ENCODE measurements at places on chromosomes 5 and 9.

DNA sequence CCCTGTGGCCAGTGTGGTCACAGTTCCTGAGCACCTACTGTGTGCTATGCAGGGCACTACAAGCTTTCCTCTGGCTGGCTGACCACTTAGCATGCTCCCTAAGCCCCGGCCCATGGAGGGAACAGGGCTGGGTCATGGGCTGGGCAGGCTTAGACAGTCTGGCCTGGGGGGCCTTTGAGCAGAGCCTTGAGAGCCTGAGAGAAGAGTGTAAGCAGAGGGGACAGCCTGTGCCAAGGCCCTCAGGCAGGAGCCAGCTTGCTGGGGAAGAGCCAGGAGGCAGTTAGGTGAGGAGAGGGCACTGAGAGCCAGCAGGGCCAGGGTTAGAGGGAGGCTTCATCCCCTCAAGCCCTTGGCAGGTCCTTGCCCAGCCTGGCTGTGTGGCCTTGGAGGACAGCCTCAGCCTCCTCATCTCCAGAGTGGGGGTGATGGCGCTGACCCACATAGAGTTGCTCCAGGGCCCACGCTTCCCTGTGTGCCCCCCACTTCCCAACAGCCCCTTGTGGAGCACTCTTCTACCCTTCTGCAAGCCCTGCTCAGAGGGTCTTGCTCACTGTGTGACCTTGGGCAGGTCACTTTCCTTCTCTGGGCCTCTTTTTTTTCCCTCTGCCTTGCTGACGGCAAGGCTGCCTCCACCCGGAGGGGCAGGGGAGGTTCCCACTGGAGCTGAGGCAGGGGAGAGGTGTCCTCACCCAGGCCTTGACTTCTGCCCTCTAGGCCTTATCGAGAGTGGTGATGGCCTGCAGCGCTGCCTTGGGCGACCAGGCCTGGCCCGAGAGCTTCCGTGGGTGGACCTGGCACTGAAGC is 107.1 kb downstream of the PHF2 start:
- DNase-seq: no peak

DNA sequence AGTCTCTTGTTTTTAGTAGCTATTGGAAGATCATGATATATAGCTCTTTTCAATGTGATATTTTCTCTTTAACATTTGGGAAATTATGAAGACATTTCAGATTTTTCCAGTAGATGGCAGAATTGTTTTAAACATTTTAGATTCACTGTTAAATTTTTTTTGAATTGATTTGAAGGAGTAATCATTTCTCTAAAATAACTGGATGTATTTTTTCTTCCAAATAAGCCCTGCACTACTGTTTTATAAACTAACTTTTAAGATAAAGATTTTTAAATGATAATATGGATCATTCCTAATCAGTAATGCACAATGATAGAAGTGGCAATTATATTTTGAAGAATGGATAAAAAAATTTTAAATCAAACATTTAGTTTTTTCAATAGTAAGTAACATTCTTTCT is 14.2 kb downstream of the NDUFAF2 start:
- no peak for DNase-seq

DNA sequence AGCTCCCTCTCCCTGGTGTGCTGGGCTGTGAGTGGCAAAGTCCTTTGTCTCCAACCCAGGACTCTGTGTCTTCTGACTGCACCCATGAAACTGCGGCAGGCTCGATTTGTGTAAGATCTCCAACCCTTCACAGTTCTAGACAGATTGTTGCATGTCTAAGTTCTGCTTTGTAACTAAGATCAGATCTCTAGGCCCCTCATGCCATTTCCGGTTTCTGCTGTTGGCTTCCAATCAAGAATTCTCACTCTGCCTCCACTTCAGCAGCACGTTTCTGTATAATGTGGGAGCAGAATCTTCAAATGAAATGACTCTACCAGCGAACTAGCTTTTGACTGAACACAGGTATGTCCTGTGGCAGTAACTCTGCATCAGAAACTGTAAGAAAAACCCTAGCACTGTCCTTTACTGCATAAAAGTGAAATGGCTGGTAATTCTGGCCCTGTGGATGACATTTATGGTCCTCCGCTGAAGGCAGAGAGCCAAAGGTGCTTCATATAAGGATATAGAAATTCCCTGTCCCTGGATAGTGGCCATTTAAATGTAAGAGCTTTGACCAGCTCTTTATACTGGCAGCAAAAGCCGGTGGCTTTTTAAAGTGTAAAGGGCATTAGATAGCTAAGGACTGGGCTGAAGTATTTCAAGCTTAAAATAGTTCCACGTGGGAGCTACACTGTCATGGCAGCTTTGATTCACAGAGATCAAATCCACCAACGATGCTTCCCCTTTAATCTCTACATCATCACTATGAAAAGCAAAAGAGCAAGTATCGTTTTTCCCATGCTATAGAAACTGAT is 319.0 kb upstream of the CDH6 start:
- DNase-seq: no peak

DNA sequence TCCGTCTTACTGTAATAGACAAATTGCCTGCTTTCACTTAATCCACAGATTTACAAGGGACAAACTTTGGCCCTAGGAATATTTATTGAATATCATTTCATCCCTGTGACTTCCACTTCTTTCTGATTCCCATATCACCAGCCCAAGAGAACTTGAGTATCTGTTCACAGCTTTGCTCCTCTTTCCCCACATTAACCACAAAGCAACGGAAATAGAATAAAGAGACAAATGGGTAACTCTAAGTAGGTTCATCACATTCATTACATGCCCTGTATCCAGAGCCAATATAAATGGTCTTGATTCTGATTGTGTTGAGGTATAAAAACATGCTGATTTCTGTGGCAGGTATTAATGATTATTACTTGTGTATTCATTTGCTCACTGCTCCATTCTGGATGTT is 41.9 kb downstream of the TMEM252 start:
- DNase-seq: no peak

- DNase-seq: no peak
These were observed 14.5 kb downstream of the C9orf43 start for GRCh38 chr9:113425072-113425471.

GRCh38 chr9:88880199-88880598 is 111.1 kb upstream of the S1PR3 start:
- no peak for DNase-seq

DNA sequence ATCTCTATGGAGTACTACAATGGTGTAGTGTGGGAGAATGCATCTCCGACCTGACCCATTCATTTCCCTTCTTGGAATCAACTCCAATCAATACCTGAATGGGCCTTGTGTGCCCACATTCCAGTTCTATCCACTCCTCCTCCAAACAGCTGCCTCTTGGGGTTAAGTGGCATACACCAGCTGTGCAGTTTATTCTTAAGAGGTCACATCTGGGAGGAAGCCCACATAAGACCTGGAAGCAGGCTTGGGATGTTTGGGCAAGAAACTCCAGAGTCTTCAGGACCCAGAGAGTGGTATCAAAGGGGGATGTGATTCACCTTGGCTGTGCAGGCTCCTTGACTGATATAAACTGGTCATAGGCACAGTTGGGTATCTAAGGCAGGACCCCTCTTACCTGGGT is 46.0 kb downstream of the ACTBL2 start:
- no peak for DNase-seq

- no peak for DNase-seq
These were observed 38.6 kb downstream of the AMBP start for GRCh38 chr9:114039484-114039883.

DNA sequence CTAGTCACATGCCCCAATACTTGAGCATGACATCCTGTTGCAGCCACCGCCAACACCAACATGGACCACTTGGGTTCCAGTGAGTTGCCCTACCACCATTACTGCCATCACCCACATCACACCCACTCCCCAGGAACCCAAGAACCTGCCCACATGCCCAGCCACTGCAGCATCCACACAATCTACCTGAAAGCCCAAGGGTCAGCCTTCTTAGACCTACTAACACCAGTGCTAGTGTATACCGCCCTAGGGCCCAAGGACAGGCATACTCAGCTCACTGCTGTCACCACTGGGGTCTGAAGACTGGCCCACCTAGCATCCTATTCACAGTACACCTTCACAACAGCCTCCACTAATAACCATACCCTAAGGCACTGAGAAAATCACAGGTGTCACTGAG is 82.0 kb downstream of the SYK start:
- DNase-seq: no peak

GRCh38 chr9:84839541-84839940 is 170.0 kb downstream of the NTRK2 start:
- no peak for DNase-seq

- no peak for DNase-seq
These were observed 2.9 kb downstream of the STK10 start for GRCh38 chr5:172185096-172185461.

DNA sequence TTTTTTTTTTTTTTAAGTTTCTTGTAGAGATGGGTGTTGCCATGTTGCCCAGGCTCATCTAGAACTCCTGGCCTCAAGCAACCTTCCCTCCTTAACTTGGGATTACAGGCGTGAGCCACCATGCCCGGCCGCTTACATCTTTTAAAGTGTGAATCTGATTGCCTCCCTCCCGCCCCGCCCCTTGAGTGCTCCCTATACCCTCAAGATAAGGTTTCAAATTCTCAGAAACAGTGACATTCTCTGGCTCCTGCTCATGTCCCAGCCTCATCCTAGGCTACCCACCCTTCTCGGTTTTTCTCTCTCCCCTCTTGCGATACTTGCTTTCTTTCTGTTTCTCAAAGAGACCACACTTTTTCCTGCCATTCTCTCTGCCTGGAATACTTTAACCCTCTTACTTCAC is 12.4 kb downstream of the MORN5 start:
- DNase-seq: no peak

DNA sequence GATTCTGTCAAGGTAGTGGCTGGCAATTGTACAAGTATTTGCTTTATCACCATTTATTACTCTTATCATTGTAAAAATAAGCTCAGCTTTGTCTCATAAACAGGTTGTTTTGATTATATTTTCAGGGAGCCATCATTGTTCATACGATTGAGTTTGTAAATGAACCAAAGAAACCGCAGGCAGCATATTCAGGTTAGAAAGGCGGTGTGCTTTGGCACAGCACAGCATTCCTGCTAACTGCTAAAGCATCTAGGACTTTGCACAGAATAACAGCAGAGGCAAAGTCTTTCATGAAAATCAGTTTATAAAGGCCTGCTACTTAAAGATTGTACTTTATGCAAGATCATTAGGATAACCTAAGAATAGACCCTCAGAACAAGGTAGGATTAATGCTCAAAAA is 281.5 kb upstream of the SLC24A2 start:
- DNase-seq: no peak

DNA sequence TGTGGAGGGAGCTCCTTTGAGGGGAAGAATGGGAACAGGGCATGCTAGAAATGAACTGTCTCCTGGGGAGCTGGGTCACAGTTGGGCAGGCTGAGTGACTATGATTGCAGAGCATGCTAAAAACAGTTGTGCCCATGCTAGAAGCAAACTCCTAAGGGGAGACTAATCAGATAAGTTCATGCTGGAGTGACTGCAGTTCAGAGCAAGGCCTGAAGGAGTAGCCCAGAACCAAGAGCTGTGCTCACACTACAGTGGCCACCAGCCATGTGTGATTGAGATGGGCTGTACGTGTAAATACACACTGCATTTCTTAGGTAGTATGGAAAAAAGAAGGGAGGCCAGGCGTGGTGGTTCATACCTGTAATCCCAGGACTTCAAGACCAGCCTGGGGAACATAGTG is 10.3 kb upstream of the AK1 start:
- no peak for DNase-seq

DNA sequence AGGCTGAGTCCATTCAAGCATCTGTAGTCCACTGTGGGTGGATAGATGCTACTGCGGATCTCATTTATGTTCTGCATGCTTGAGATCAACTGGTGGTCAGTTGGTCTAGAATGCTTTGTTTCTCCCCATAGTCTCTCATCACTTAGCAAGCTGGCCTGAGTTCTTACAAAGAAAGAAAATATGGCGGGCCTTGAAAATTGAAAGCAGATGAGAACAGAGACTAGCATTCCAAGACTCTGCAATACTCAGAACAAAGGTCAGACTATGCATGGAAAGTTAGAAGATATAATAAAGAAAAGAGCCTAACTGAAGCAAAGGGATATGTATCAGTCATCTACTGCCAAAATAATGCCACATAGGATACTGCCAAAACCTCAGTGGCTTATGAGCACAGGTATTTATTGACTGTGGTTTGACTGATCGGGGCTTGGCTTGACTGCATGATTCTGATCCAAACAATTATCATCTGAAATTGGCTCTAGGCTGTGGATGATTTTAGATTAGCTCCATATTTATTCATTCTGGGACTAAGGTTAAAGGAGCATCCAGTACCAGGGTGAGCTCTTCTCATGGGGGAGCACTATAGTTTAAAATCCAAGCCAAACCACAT is 258.9 kb downstream of the TAF11L14 start:
- DNase-seq: no peak

DNA sequence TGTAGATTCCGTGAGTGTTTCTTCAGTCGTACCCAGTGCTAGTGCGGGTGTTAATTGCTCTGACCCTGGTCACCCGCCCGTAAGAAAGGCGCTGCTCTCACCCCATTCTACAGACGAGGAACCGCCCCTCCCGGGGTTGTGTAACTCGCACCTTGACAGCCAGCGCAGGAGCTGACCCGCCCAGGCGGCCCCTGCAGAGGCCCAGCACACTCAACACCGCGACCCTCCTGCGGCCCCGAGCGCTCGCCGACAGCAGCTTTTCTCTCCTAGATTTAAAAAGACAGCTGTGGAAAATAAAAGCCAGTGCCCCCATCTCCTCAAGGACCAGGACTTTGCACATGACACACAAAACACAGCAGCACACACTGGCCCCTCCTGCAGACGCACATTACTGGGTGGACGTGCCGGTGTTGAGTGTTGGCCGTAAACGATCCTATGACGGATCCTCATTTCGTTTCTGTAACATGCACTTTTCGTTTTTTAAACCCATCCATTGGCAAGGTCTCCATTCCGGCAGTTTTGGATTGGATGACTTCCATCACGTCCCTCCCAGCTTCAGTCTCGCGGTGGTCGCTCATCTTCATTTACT is 22.9 kb downstream of the OR2V2 start:
- no peak for DNase-seq

DNA sequence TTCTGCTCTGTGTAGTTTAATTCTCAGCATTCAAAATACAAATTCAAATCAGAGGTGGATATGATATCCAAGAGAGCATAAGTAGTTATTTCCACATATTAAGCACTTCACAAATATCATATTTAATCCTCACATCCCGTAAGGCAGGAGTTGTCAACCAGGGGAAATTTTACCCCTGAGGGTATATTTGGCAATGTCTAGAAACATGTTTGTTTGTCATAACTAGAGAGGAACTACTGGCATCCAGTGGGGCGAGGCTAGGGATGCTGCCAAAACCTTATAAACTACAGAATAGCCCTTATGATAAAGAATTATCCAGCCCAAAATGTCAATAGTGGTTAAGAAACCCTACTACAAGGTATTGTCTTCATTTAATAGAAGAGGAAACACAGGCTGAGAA is 619.4 kb downstream of the SLCO4C1 start:
- no peak for DNase-seq

- DNase-seq: no peak
These were observed 649 bp downstream of the CCDC187 start for GRCh38 chr9:136303066-136303824.

Data from activated gamma-delta T cell (primary cell).